ENCODE measurements at places on chromosomes 6 and 20.

GRCh38 chr6:36576578-36576977 lies 17.6 kb upstream of the SRSF3 start:
- DNase-seq: no peak

GRCh38 chr6:113010196-113010989 lies 663.3 kb downstream of the RFPL4B start:
- DNase-seq: no peak

DNA sequence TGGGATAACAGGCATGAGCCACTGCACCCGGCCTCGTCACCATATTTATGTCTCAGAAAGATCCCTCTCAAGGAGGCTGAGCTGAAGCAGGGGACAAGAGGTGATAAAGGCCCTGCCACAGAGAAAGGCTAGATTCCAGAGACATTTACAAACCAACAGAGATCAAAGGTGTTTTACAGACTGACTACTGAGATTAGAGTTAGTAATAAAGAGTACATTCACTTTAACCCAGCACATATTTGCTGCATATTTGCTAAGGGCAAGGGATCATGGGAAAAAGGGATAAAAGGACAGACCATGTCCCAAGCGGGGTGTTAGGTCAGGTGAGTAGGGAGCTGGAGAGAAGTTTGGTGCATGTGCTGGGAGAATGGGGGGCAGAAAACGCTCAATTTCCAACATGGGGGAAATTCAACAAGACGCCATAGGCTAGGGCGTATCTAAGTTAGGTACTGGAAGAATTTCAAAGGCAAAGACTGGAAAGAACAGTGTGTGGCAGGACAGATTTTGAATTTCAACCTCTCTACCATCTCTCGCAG lies 43.8 kb upstream of the SEC63 start:
- DNase-seq: no peak

DNA sequence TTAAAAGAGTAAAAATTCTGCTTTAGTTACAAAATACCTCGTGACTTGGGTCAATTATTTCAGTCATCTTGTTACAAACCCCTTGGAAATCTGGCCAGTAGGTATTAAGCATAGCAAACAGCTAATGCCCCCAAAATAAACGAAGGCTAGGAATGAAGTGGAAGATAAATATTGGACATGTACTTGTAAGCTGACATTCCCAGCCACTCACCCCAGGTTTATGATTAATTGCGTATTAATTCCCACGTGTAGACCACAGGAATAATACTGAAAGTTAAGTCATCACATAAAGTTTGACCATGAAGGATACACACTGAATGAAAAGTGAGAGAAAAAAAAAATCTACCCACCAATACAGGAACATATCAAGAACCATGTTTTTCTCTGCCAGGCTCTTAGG lies 936.5 kb upstream of the ADGRB3 start:
- no peak for DNase-seq

DNA sequence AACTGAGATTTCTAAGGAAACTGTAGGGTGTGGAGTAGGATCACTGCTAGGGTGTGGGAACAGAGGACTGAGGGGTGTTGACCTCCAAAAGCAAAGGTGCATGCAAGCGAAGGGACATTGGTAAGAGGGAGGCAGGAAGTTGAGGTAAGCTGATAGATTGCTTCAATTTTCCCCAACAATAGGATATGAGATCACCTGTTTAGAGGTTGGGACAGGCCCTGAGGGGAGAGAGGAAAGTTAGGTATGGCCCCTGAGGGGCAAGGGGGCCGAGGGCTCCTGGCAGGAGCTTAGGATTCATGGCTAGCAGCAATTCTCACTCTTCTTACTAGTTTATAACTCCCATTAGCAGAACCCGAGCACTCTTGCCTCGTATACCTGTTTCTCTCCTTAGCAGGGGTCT lies 106.8 kb upstream of the RPS6KA2 start:
- no peak for DNase-seq

DNA sequence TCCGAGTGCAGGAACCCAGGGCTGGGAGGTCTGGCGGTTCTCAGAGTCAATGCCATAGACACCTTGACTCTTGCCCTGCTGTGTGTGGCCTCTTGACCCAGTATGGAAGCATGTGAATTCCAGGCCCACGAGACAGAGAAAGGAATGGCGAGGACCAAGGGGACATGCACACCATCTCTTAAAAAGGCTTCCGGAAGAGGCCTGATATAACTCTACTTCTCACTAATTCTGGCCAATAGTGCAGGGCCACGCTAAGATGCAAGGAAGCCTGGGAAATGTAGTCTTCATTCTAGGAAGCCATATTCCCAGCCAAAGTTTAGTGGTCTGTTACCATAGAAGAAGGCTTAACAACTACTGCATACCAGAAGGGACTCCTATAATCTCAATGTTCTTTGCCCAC lies 177.0 kb upstream of the KCNG1 start:
- no peak for DNase-seq

GRCh38 chr6:111430605-111431376 lies 52.2 kb downstream of the REV3L start:
- DNase-seq: no peak

DNA sequence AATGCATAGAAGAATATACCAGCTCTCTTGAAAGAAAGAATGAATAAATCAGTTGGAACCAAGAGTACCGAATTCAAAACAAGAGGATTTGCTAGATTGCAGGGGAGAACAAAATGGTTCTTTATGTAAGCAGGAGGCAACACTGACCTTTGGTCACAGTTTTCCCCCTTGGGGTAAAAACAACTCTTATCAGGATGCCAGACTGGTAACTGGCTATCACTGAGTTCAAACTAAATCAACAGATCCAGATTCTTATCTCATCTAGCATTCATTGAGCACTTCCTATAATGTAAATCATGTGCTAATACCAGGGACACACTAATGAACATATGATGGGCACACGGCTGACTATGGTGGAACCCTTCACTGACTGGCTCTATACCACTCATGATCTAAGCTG lies 4.8 kb upstream of the IL17F start:
- DNase-seq: no peak

- no peak for DNase-seq
These were observed 45.6 kb downstream of the DUSP22 start for GRCh38 chr6:337805-338368.

- no peak for DNase-seq
These were observed 275.6 kb upstream of the PREP start for GRCh38 chr6:105678516-105678915.

GRCh38 chr6:67802771-67803170 lies 832.3 kb upstream of the ADGRB3 start:
- no peak for DNase-seq

DNA sequence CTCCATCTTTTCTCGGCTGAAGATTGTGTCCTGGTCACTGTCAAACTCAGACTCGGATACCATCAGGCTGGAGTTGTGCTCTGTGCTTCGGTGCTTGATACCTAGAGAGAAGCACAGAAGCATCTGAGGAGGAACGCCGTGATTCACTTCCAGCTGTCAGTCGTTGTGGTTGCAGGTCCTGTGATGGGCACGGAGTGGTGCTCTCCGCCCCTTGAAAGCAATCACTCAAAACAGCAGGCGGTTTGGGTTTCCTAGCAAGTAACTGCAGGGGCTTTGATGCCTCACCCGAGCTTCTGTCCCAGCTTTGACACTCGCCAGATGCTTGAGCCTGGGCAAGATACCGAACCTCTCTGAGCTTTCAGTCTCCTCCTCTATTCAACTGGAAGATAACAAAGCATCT lies 52.5 kb downstream of the ALDH5A1 start:
- DNase-seq: peak; percentile 50

DNA sequence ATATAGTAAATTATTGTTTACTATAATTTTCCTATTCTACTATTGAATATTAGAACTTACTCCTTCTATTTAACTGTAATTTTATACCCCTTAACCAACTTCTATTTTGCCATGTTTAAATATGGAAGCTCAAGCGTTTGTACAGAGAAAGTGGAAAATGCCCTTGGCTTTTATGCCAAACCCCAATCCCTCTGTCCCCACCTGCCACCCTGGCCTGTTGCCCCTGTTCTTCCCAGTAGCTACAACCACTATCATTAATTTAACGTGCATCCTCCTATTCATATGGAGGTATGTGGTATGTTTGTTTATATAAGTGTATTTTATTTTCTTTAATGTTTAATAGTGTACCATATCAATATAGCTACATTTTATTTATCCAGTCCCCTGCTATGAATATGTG lies 58.1 kb downstream of the ASXL1 start:
- no peak for DNase-seq
